ENCODE measurements at places on chromosomes 3 and 15.

DNA sequence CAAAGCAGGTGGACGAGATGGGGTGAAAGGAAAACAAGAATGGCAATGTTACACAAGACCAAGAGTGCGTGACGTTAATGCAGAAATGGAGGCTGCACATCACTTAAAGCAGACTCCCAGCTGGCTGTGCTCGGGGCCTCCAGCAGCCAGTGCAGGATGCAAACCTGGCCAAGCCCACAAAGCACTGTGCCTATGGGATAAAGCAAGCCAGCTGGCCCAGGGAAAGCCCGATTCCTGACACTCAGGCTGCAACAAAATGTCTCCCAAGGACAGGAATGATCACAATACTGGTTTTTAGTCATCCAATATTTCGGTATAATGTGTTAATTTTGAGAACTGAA is 86.2 kb downstream of the SEC22A start:
- DNase-seq: no peak

- no peak for DNase-seq
These were observed 7.5 kb downstream of the DET1 start for GRCh38 chr15:88538972-88539371.

DNA sequence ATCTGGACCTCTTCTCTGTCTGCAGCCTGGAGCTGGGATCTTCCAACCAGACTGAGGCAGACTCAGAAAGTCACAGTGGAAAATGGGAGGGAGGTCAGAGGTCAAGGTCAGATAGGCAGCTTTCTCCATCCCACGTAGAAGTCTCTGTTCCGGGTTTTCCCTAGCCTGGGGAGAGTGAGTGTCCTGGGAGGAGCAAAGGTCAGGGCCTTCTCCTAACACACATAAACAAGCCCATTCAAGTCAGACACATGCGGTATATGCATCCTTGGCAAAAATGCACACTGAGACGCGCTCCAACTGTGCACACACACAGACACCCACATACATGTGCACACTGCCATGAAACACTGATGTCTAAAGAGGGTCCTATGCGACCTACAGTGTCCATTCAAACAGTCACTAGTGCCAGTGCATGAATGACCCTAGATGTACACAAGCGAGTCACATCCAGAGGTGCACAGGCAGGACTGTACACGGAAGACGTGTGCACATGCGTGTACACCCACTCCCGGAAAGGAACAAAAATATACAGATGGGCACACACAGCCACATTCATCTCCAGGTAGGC is 681 bp downstream of the TWF2 start:
- peak; percentile 16 for DNase-seq

DNA sequence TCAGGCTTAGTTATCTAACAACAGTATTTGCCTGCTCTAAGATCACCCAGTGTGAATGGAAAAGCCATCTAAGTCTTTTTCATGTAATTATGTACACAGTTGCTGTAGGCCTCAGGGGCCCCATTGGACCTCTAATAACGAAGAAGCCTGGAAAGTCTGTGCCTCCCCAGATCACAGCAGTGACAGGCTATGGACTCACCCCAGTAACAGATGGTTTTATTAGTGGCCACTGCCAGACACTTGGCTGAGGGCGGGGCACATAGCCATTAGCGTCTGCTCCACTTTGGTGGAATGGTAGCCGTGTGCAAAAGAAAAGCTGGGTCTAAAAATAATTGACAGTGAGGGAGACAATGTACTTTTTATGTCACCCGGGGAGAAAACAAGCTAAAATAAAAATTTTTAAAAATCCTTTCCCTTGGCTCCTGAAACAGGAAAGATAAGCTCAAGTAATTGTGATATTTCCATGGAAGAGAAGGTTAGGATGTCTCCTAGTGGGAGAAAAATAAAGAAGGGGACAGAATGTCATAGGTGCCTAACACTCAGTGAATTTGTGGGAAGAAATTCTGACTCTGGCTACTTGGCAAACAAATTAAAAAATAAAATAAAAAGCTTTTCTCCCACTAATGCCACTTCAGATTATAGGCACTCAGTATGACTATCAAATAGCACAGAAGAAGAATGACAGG is 44.3 kb upstream of the ZNF385D start:
- DNase-seq: no peak

DNA sequence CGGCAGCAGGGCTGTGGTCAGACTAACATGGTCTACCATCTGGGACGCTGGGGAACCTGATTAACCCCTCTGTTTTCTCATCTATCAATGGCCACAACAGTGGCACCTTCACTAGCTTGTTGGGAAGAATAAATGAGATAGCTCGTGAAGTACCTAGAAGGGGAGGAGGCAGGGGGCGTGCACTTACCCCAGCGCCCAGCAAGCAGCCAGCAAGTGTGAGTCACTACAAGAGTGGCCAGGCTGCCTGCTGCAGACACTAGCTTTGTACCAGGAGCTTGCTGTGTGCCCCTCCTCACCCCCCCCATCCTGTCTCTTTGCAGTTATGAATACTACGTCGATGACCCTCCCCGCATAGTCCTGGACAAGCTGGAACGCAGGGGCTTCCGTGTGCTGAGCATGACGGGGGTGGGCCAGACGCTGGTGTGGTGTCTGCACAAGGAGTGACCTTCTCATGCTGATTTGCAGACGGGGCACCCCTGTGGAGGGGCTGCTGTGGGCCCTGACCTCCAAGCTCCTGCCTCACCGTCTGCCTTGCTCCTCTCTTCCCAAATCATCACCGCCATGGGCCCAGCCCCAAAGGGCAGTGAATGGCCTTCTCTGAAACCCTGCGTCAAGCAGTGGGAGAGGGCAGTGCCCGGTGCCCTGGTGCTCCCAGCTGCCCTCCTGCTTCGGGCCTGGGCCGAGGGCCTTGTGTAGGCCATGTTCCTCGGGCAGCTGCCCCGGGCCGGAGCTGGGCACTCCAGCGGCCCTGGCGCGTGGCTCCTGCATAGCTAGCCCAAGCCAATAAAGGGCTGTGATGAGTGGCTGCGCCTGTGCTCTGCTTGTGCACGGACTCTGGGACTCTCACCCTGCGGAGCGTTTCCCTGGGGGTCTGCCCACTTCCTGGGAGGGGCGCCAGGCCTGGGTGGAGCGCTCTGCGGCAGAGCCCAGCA is 2.6 kb upstream of the C15orf62 start:
- peak; percentile 79 for DNase-seq

DNA sequence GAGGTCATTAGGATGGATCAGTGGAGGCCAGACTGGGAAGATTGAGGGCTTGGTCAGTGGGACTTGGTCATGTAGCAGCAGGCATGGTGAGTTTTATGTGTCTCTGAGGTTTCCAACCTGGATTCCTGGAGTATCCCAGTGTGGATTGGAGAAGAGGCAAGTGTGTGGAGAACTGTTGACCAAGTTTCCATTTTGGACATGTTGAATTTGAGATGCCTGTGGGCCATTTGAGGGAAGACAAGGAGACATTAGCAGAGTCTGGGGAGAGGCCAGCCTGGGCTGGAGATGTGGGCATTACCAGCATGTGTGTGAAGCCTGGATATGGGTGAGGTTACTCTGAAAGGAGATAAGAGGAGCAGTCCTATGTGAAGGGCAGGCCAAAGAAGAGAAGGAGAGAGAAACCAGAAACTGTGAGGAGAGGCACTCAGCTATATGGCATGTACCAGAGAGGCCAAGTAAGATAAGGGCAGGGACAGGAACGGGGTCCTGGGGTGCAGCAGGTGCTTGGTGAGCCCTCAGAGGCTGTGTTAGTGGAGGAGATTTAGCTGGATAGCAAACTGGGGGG is 4.3 kb downstream of the SLC25A38 start:
- peak; percentile 95 for DNase-seq

GRCh38 chr15:51100785-51101489 is 6.2 kb upstream of the TNFAIP8L3 start:
- DNase-seq: no peak

GRCh38 chr3:133506215-133506901 is 67.1 kb upstream of the CDV3 start:
- DNase-seq: peak; percentile 48

DNA sequence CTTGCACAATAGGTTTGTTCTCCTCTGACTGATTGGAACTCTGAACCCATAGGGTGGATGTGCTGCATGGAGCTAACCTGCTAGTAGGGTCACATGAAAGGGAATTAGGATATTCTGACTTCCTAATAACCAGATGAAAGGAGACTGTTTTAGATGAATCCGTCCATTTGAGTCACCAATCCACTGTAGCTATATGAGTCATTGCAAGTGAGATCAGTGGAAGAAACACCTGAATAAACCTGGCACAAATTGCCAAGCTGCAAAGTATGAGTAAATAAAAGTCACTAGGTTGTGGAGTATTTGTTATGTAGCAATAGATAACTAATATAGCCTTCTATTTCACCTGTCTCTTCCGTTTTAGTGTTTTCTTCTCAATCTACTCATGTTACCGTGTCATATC is 584.4 kb downstream of the PDCD6IP start:
- DNase-seq: no peak

DNA sequence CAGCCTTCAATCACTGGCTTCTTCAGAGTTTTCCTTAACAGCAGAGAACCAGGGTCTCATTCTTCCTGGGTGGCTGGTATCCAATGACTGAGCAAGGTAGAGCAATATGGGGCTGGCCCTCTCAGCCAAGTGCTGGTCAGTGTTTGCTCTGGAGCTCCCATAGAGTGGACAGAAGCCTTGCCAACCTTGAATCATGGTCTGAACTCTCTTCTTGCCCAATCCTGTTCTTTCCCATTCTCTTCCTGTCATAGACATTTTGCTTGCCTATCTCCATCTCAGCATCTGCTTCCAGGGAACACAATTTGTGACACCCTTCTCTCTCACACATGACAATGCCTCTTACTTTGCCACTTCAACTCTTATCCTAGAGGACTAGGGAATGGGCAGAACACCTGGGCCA is 245.6 kb upstream of the PEX5L start:
- no peak for DNase-seq

DNA sequence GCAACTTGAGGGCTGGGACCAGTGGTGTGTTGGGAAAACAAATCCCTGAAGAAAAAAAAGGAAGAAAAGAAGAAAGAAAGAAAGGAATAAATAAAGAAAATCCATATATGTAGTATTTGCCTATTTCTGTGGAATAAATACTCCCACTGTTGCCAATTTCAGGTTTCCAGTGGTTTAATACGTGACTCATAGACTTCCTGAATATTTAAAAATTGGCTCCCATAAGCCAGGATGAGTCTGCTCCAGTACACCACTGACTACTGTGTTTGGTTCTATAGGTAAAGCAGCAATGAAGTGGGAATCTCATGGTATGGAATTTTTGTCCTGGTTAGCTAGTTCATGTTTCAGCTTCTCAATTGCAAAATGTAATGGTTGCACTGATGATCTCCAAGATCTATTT is 31.6 kb downstream of the PYDC2 start:
- DNase-seq: no peak

- DNase-seq: no peak
These were observed 17.3 kb downstream of the FAIM start for GRCh38 chr3:138625707-138626365.

- DNase-seq: no peak
These were observed 425.5 kb downstream of the GABRG3 start for GRCh38 chr15:27396521-27396920.

- no peak for DNase-seq
These were observed 325.2 kb downstream of the DIPK2A start for GRCh38 chr3:144296808-144297207.

- peak; percentile 72 for DNase-seq
These were observed 452.1 kb upstream of the PPP2R3A start for GRCh38 chr3:135513106-135514059.

GRCh38 chr3:102142379-102143060 is 292.3 kb upstream of the ZPLD1 start:
- DNase-seq: no peak

GRCh38 chr3:122112754-122113153 is 57.6 kb downstream of the CD86 start:
- peak; percentile 30 for DNase-seq

GRCh38 chr3:143035466-143036211 is 34.3 kb downstream of the U2SURP start:
- DNase-seq: peak; percentile 23

DNA sequence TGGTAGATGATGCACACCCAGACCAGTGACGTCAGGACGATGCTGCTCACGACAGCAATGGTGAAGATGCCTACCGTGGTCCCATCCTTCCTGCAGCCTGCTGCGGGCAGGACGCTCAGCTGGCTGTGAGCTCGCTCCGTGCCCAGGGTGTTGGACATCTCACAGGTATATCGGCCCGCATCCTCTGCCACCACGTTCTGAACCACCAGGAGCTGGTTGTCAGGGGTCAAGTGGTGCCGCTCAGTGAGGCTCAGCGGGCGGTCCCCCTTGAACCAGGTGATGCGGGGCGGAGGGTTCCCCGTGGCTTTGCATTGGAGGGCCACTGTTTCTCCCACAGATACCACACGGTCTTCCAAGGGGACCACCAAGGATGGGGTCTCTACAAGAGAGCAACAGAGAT is 117.8 kb downstream of the LRIG1 start:
- DNase-seq: no peak

- DNase-seq: peak; percentile 38
These were observed 105.7 kb downstream of the IGF1R start for GRCh38 chr15:98753726-98754656.

DNA sequence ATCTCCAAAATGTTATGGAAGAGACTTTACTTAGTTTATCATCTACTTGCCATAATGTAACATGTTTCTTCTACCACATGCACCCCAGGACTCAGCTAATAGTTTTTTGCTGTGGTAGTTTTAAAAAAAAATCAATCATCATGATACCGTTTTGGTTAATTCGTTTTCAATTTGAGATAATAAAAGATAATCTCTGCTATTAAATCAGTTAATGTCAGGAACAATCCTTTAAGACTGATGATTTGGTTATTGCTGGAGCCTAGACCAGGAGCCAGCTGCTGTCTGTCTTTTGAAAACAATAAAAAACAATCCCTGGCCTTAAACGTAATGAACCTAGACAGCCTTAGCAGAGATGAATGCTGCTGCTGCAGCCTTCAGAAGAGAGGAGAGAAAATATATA is 403.7 kb downstream of the OXSM start:
- DNase-seq: no peak

DNA sequence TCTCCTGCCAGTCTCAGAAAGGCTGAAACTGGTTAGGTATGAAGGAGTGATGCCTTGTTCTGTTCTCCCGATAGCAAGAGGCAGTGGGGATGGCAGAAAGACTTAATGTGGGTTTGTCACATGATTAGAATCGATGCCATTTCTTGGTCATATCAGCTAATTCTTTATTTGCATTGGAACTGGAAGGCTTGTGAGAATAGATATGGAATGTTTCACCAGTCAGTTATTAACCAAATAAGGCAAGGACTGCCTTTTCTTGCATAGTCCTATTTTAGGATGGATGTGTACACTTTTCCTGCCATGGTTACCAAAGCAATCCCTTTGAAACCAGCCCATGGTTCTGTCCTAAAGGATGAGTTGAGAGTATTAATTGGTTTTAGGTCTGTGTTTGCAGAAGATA is 33.7 kb downstream of the FILIP1L start:
- DNase-seq: no peak

GRCh38 chr15:85473455-85473854 is 93.1 kb downstream of the AKAP13 start:
- DNase-seq: no peak

DNA sequence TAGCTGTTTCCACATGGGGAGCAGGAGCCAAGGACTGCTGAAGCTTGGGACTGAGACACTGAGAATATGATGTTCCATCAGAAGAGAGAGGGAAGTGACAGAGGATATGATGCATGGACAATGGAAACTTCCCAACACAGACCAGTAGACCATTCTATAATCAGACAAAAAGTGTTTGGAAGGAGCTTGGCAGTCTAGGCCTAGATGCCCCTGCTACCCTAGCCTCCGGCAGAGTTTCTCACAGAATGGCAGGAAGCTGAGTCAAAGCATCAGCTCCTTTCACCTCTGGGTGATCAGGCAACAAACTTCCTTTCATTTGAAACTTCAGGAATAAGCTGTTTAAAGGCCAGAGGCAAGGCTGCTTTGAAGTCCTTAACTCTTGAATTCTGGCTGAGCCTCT is 222.0 kb downstream of the NEK10 start:
- DNase-seq: no peak

- DNase-seq: no peak
These were observed 11.8 kb downstream of the CACNA1D start for GRCh38 chr3:53506110-53506762.

All from hematopoietic multipotent progenitor cell treated with erythropoietin and hydrocortisone succinate and interleukin-3 and kit ligand, for 4 days (in vitro differentiated cells).